ENCODE measurements at places on chromosomes 6 and 20. TPM values are rescaled to one million over a fixed set of nuclear protein-coding genes. Genes with fewer than 3 reads are reported as not detected.

DNA sequence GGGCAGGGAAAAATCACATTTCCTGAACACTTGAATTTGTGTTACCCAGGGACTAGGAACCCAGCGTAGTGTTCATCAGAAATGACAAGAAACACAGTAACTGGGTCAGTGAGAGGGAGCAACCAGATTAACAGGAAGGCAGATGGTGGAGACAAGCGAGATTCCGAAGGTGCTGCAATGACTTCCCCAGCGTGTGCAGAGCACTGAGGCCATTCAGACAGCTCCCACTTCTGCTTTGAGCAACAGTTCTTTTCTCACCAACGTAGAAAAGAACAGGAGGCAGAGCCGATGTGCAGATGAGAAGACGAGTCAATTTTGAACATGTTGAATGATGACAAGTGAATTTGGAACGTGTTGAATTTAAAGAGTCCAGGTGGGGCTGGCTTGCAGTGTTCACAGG, 63.1 kb upstream of the IFNGR1 start:
- H3K4me1 ChIP-seq, result no peaks in the 10 kb centered on the region
- no peak for DNase-seq
- peaks cover 6% of the 10 kb centered on the region for H3K27me3 ChIP-seq
- no peaks in the 10 kb centered on the region for H3K36me3 ChIP-seq

- H3K36me3 ChIP-seq, result no peaks in the 10 kb centered on the region
- no peaks in the 10 kb centered on the region for H3K4me1 ChIP-seq
- H3K27ac ChIP-seq, result no peak overlapping the region
- DNase-seq, result no peak
- no peak overlapping the region for H3K4me3 ChIP-seq
- H3K27me3 ChIP-seq, result no peaks in the 10 kb centered on the region
Measured at GRCh38 chr6:67141005-67141404, 1434.0 kb upstream of the EYS start.

DNA sequence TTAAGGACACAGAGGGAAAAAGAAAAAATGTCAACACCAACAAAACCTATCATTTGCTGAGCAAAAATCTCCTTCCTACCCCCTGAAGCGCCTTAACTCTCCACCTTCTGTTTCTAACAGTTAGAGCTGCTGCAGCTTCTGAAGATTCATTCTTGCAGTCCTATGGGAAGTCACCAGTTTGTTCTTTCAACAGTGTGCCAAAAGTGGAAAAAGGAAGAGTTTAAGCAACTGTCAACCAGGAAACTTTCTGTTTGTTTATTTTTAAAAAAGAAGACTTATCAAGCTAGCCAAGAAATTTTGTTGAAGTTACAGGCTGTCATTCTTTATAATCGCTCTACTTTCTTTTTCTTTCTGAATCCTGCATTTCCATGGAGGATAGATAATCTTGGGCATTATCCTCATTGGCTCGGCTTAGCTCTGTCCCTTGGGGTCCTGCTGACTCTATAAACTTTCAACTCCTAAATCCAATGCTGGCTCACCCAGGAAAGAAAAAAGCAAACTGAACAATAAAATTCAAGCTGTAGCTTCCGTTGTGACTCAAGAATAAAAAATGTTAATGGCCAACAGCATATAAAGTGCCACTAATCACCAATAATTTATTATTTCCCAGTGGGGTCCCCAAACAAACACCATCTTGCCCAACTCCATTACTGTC, 172.8 kb upstream of the CITED2 start:
- no peaks in the 10 kb centered on the region for H3K4me1 ChIP-seq
- no peaks in the 10 kb centered on the region for H3K36me3 ChIP-seq
- no peak overlapping the region for H3K4me3 ChIP-seq
- DNase-seq, result no peak

- H3K27ac ChIP-seq, result no peak overlapping the region
- H3K36me3 ChIP-seq, result no peaks in the 10 kb centered on the region
- no peaks in the 10 kb centered on the region for H3K4me1 ChIP-seq
- H3K4me3 ChIP-seq, result no peak overlapping the region
- no peaks in the 10 kb centered on the region for H3K27me3 ChIP-seq
- DNase-seq, result no peak
Measured at GRCh38 chr6:21953831-21954801, 342.7 kb downstream of the PRL start.

TMEM239 gene
- total RNA-seq, result not detected

ZSCAN23 gene
- total RNA-seq, result 3.5 TPM

DSN1 gene
- 13.6 TPM for total RNA-seq
